ENCODE measurements at places on chromosomes 4 and X.

- DNase-seq, result no peak
Measured at GRCh38 chr4:4474476-4474875, 67.4 kb downstream of the STX18 start.

DNA sequence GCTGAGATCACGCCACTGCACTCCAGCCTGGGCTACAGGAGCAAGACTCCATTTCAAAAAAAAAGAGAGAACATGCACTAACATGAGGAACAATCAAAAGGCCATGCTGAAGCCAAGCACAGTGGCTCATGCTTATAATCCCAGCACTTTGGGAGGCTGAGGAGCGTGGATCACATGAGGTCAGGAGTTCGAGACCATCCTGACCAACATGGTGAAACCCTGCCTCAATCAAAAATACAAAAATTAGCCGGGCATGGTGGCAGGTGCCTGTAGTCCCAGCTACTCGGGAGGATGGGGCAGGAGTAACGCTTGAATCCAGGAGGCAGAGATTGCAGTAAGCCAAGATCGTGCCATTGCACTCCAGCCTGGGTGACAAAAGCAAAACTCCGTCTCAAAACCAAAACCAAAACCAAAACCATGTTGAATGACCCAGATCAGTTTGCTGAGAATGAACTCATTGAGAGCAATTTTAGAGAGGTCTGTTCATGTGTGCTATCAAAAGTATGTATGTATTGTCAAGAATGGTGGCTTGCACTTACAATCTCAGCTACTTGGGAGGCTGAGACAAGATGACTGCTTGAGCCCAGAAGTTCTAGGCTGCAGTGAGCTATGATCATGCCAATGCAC lies 44.8 kb downstream of the PDS5A start:
- no peak for DNase-seq

GRCh38 chrX:99095965-99096635 lies 1314.0 kb downstream of the PCDH19 start:
- no peak for DNase-seq

GRCh38 chr4:77613267-77613666 lies 7.6 kb downstream of the CXCL13 start:
- no peak for DNase-seq

DNA sequence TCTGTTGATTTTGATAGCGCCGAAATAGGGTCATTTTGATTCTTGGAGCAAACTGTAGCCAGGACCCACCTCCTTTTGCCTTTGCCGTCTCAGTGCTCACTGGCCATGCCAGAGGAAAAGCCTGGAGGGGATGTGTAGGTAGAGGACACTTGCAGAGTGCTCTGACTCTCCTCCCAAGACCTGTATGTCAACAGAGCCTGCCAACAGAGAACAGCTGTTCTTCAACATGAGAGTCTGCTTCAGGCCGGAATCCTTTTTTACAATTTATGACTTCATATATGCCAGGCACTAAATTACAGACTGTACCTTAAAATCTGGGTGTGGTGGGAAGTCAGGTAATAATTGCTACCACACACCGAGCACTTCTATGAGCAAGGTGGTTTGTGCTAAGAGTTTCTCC lies 94.2 kb downstream of the KDR start:
- DNase-seq, result no peak

DNA sequence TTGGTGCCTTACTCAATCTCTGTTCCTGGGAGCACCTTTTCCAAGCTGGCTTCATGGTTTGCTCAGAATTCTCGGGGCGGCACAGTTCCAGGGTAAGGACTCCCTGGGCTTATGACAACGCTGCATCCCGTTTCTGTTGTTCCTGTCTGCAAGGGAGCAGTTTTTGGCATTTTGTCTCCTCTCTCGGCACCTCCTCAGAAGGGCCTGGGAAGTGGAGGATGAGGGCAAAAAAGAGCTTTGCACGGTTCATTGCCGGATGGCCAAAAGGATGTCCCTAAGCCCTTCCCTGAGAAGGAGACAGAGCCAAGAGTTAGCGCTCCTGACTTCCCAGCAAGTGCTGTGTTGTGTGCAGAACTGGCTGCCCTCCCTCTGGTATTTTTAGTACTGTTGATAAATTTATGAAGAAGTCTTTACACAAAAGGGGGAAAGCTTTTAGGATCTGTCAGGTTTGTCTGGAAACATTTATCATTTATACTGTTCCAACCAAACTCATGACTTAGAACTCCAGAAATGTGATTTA lies 13.4 kb downstream of the SRD5A3 start:
- no peak for DNase-seq

DNA sequence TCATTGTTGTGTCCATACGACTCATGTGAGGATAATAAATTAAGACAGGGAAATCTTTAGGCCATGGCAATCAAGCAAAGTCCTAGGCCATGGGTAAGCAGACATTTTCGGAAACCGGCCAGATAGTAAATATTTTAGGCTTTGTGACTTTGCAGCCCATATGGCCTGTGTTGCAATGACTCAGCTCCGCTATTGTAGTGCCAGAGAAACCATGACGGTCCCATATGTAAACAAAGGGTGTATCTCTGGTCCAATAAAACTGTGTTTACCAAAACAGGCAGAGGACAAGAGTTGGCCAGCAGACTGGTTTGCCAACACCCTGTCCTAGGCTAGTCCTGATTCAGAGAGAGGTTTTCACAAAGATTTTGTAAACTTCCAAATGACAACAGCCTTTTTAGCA lies 5.0 kb downstream of the FAM114A1 start:
- DNase-seq, result no peak

DNA sequence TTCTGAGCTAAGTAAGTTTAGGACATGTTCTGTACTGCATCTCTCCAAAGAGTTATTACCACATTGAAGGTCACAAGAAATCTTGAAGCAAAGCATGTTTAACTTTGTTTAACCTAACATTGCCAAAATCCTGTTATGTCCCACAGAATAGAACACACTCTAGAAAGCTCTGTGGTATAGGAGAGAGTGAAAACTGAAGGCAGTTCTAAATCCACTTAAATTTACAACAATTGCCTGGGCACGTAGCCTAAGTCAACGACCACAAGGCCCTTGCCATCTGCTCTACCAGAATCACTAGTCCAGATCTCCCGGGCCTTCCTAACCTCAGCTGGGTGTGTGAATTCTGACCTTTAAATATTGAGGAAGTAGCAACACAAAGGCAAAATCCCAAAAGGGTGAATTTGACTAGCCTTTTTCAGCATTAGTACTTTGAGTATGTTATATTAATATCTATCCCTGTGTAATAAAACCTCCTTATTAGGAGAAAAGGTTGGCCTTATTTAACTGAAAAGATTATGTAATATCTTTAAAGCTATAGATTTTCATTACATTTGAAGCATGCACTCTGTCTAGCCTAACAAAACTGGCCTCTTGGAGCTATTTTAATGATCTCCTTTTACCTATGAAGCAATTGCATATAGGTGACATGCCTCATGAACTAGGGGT lies 4.5 kb upstream of the MAML3 start:
- no peak for DNase-seq

GRCh38 chrX:123331349-123331748 lies 147.3 kb downstream of the GRIA3 start:
- DNase-seq, result no peak

- DNase-seq, result no peak
Measured at GRCh38 chr4:11042760-11043159, 358.2 kb upstream of the CLNK start.

DNA sequence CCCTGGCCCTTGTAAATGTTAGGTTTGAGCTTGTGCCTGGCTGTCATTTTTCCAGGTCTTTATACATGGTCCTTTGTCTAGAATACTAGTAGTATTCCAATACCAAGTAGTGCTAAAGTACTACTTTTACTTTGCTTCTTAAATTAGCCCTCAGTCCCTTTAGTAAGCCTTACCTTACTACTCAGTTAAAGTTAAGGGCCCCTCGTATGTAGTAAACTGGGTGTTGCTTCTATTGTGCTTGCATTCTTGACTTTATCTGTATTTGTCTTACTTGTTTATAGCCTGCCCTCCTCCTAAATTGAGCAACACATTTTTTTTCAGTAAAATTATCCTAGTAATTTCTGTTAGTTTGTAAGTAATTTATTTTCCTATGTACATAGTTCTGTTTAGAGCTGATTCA lies 25.2 kb downstream of the CLCN3 start:
- no peak for DNase-seq

- DNase-seq, result no peak
Measured at GRCh38 chrX:129522184-129523078, 859 bp downstream of the SMARCA1 start.

DNA sequence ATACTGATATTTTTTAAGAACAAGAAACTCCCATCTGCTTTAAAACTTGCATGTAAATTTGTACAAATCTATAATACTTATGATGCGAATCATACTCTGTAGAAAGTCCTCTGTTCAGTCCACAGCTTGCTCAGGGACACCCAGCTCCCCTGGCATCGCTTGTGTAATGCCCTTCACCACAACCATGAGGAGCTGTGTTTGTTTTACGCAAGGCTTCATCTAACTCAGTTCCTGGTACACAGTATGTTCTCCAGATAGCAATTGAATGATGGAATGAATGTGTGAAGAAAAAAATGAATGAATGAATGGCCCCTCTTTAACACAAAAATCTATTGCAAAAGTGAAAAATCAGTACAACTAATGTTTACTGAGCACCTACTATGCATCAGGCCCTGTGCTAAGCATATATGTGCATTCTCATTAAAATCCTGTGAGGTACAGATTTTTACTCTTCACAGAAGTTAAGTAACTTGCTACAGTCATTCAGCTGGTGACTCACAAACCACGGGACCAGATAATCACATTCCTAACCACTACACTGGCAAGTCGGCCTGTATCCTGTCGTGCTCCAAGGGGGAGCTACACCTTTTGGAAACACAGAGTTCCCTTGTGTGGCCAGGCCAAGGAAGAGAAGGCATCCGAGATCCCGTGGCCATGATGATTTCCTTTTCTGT lies 58.7 kb upstream of the KDR start:
- peak; percentile 69 for DNase-seq

DNA sequence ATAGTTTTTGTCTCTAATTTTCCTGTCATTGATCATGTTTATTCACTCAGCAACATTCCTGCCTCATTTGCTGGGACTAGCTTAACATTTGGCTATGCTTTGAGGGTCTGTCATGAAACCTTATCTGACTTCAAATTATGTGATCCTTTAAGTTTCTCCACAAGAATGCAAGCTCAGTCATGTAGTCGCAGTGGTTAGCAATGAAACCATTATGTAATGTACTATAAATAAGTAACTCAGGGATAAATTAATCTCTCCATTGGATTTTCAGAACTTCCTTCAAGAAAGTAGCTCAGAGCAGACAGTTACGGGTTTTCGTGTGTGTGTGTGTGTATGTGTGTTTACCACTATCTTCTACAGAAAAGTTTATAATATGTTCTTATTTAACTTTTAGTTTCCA lies 993.6 kb downstream of the ADGRL3 start:
- DNase-seq, result no peak

DNA sequence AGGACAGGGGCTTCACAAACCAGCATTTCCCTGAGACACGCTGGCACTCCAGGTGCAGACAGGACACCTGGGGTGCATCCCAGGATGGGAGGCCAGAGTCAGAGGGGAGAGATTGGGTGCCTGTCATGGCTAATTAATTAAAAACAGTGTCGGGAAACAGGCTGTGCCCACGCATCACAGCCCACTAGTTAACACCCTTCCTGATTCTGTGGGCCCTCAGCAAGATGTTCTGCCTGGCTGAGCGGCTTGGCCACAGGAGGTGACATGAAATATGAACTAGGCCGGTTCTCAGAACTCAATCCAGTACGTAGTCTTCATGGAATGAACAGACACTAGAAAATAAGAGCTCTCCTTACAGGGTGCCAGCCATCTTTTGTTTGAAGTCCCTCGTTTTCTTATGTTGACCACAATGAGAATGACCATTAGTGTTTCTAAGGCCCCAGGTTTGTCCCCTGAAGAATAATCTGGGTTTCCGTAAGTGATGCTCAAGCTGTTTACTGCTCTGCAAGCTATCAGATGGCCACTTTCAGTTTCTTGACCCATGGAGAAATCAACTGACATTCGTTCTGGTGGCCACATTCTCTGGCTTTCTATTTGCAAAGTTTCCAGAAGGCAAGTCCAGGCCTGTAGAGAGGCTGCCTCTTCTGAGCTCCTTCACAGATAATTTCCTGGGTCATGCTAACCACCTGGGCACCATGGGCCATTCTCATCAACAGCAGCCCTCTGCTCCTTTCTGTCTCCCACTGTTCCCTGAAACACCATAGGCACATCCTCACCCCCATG lies 72.3 kb downstream of the SLC34A2 start:
- no peak for DNase-seq

DNA sequence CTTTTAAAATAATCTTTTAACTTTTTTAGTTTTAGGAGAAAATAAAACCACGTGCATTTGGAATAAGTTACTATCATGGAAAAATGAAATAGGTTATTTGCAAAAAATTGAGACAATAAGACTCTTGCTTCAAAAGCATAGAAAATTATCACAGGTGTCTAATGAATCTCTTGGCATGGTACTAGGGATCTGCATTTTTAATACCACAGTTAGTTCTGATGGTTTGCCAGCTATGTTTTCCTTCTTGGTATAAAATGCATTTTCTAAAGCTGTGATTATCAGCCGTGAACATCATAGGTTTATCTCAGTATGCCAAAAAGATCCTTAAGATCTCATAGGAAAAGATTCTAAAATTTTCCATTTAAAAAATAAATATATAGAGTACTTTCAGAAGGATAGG lies 83.9 kb downstream of the RASL11B start:
- no peak for DNase-seq

- no peak for DNase-seq
Measured at GRCh38 chrX:74248889-74249288, 55.1 kb upstream of the ZCCHC13 start.

DNA sequence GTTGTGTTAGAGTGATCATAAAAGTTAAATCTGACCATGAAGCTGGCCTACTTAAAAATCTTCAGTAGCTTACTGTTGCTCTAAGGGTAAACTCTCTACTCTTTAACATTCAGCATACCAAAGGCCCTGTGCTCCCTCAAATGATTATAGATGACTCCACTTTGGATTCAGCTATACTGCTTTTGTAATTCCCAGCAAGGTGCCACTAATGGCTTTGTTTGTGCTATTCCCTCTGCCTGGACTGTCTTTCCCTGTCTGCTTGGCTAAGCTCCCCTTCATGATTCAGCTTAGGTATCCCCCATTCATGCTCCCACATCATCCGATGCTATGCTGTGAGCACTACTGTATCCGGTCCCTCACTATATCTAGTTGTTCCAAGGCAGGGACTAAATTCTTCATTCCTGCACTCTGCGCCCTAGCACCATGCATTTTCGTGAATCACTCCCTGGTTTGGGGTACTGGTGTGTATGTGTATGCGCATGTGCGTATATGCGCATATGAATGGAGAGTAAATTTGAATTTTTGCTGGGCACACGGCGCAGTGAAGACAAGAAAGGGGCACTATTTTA lies 453 bp upstream of the PBDC1 start:
- DNase-seq, result no peak

DNA sequence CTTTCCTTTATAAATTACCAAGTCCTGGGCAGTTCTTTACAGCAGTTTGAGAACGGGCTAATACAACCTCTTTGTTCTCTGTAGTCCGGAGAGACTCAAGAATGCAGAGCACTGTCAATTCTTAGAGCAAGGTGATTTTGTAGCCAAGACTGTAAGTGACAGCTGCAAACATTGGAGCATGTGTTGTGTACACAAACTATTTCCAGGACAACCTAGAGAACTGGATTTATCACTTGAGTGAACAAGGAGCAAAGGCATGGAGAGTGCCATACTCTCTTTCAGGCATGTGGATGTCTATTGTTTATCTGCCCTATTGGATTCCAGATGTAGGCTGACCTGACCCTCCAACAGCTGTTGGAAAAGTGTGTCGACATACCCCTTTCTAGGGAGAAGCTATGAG lies 153.9 kb downstream of the SPANXN3 start:
- DNase-seq, result no peak

GRCh38 chrX:100710816-100711215 lies 21.1 kb downstream of the SYTL4 start:
- no peak for DNase-seq

Data from Panc1 (cell line).